Sciatic nerve (tissue), 2 donors: ENCODE measurements at places on chromosomes 16 and 17.

DNA sequence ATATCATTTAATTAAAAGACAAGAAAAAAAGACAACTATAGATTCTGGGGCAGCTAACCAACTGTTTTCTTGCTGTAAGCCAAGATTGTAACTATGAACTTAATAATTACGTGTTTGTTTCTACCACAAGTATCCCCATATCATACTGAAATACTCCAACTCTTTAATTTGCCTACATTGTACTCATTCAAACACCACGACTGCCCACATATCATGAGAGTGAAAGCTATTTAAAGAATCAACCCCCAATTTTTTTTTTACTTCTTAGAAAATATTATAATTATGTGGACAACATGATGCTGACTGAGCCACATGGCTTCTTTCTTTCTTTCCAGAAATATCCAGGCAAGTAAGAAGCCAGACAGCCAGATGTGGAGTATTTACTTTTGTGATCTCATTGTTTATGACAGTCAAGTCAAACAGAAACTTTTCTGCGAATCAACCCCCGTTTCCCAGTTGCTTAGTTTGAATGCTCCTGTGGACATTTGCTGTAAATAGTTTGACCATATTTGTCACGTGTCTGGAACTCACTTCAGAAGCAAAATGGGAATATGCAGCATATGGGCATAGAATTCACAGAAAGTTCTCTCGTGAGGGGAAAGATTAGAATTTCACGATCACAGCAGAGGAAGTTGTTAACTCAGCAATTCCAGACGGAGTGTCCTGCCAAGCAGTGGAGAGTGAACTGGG, 126.8 kb upstream of the PSMD7 start:
- no peak for DNase-seq

DNA sequence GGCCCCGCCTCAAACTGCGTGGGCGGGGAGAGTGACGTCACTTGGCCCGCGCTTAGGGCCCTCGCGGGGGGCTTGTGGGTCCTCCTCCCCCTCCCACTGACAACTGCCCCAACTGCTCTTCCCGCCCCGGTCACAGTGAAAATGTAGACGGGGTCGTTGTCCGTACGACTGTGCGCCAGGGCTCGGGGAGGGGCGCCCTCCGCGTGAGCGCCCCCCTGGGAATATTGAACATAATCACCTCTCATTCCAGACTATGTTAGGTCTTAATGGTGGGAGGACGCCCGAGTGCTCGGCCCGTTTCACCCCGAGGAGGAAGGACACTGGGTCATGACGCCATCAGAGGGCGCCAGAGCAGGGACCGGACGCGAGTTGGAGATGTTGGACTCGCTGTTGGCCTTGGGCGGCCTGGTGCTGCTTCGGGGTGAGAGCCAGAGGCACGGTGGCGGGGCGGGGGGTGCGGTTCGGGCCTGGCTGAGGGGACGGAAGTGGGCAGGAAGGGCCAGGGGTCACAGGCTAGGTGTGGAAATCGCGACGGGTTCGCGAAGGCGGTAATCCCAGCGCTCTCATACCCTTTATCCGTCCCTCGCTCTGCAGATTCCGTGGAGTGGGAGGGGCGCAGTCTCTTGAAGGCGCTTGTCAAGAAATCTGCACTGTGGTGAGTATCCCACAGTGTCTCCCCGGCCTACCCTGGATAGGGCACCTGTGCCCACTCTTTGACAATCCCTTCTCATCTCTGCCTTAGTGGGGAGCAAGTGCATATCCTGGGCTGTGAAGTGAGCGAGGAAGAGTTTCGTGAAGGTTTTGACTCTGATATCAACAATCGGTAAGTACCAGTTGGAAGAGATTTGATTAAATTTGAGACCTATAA, at the start of gene ELP5:
Gene ELP5, plus strand, starts transcription at position 40 of the 868 bp plus-strand sequence. Its CDS starts 336 bp downstream, at position 376.
- DNase-seq = peak; percentile 97

GRCh38 chr17:46179375-46179999, 13.7 kb downstream of the KANSL1 start:
- DNase-seq = no peak

- no peak for DNase-seq
These were observed 1225.1 kb downstream of the CDH8 start for GRCh38 chr16:60811051-60811608.

DNA sequence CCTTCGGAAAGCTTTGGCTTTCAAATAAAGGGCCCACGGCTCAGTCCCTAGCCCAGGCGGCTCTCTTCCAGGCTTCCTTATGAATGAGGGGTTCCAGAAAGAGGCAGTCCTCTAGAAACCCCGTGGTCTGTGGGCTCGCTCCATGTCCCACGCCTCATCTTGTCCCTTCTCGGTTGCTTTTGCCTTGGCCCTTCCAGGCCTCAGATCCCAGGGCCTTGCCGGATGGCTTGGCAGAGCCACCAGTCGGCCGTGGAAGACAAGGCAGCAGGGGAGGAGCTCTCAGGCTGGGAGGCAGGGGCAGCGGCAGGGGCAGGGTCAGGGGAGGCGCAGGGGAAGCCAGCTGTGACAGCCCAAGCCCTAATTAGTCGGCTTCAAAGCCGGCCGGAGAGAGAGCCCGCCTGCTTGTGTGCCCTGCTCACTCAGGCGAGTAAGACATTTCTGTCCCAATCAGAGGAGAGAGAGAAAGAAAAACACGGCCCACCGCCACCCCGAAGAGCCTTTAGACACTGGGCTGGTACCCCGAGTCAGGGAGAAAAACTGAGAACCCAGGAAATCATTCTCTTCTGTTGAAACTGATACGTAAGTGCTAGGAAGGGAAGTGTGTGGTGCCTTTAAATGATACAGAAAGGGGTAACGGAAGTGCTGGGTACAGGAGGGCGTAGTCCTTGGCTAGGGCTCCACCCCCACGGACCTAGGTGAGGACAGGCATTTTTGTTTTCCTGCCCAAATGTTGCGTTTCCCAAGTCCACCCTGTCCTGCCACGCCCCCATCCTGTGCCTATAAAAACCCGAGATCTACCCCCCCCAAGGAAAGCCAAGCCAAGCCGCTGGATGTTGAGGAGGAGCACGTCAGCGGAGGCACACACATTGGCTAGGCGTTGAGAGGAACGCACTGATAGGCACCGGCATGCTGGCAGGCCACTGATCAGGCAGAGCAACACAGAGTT, 27.8 kb upstream of the MEIOC start:
- DNase-seq = peak; percentile 89

GRCh38 chr17:68497885-68498319, 14.3 kb upstream of the PRKAR1A start:
- DNase-seq = no peak

- DNase-seq = peak; percentile 81
These were observed 58.5 kb upstream of the CREBBP start for GRCh38 chr16:3938843-3939624.

DNA sequence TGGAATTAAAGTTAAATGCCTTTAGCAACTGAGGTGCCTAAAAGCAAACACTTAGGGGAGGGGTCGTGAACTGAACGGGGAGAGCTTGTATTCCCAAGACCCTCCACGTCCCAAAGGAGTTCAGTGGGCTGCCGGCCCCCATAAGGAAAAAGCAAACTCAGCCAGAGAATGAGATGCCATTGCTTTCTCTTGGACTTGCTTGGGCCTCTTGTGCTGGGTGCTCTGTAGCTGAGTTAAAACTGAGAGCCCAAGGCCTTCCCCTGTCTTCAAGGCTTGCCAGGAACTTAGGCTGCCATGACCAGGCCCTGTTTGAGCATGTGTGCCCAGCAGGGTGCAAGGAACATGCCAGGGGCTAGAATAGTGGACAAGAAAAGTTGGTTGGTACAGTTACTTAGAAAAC, 199.8 kb downstream of the IRX3 start:
- DNase-seq = no peak

DNA sequence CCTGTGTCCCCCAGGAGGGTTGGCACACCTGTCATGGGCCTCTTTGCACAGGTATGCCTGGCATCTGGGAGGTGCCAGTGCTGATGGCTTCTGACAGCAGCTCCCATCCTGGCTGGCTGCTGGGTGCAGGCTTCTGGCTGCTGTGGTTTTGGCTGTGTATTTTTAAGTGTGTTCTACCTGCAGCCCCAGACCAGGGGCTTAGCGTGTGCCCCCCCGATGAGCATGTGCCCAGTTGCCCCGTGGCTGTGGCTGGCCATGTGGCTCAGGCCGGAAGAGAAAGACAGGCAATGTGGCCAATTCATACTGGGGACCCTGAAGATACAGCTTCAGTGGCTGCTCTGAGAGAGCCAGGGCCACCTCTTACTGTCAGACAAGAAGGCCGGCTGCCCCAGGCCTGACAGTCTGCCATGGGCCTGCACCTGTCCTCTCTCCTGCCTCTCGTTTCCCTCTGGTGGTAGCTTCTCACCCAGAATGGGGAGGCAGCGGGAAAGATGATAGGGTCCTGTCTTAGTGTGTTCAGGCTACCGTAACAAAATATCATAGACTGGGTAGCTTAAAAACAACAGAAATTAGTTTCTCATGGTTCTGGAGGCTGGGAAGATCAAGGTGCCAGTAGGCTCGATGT, 37.6 kb upstream of the LGALS9 start:
- DNase-seq = no peak

- no peak for DNase-seq
These were observed 32.6 kb downstream of the DCUN1D3 start for GRCh38 chr16:20867585-20867984.

- no peak for DNase-seq
These were observed 13.3 kb downstream of the CYBC1 start for GRCh38 chr17:82437325-82437668.

DNA sequence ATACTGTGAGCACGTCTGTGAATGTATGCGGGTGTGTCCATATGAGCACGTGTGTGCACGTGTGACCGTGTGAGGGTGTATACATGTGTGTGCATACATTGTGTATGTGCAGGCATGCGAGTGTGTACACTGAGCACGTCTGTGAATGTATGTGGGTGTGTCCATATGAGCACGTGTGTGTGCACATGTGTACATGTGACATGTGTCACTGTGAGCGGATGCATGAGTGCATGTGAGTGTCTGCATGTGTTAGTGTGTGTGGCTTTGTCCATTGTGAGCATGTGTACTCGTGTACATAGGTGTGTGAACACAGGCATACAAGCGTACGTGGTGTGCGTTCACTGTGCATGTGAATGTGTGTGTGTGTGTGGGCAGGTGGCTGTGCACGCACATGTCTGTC, 17.5 kb upstream of the ACSF3 start:
- DNase-seq = no peak

DNA sequence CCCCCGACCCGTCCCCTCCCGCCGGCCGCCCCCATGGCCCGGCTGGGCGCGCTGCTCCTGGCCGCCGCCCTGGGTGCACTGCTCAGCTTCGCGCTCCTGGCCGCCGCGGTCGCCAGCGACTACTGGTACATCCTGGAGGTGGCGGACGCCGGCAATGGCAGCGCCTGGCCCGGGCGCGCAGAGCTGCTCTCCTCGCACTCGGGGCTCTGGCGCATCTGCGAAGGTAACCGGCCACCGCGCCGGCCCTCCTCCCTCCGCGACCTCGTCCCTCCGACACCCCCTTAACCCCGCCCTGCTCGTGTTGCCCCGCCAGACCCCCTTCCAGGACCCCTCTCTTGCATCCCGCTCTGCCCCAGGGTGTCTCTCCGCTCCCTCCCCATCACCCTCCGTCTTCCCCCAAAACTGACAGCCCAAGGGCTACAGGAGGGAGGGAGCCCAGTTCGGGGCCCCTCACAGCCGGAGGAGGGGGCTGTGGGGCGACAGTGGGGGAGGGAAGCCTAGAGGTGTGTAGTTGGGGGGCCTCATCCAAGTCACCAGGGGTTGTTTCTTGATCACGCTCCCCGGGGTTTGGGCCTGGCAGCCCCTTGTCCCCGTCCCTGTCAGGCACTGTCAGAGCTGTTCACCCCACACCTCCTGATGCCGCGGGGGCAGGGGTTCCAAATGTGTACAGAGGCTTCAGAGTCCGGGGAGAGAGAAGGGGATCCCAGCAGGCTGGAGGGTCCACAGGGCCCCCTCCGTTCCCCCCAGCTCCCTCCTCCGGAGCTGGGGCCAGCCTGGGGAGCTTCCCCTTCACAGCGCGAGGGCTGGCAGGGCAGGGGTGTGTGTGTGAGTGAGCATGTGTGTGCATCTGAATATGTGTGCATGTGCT, 794 bp downstream of the TMEM235 start:
- DNase-seq = no peak

DNA sequence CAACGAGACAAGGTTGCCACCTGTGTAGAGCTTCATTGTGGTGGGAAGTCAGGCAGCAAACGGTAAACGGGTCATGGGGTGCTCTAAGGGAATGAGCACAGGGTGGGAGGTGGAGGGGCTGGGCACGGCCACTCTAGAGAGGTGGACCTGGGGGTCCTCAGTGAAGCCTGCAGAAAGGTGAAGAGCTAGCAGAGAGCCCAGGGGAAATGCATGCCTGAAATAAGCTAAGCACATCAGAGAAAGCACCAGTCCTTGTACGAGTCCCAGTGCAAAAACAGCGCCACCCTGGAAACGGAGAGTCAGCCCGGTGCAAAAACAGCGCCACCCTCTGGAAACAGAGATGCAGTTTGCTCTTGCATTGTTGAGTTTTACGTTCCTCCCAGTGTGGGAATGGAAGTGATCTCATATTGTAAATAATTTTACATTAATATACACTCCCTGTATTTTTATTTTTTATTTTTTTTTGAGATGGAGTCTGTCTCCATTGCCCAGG, 65.0 kb downstream of the TBC1D16 start:
- peak; percentile 58 for DNase-seq

DNA sequence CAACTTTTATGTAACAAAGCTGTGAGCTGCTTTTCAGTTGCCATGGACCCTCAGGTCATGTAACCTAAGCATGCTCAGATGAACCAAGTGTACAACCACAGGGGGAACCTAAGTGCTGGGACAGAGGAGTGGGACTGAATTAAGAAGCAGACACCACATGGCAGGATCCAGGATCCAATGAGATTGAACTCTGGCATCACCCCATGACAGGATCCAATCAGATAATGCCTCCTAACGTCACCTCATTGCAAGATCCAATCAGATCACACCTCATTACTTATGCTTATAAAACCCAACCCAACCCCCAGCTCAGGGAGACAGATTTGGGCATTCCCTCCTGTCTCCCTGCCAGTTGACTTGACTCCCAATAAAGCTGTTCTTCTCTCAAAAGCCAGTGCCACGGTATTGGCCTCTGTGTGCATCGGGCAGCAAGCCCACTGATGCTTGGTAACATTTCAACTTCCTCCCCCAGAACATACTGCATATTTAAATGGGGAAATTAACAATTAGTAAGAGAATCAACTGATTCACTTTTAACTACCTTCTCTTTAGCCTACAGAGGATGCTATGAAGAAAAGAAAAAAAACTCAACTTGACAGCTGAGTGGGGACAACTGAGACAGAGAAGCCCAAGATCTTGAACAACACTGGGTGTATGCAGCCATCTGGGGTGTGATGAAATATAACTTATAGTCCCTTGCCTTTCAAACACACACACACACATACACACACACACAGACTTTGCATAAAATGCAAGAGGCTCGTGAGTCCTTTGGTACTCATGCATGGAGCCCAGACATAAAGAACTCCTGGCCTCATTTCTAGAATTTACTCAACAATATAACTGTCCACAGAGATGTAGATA, 148.4 kb downstream of the SLC39A11 start:
- no peak for DNase-seq

GRCh38 chr17:67573987-67574657, 143.6 kb upstream of the NOL11 start:
- no peak for DNase-seq

GRCh38 chr17:77644181-77645071, 314.1 kb upstream of the TNRC6C start:
- no peak for DNase-seq

- DNase-seq = no peak
These were observed 1.9 kb upstream of the MLX start for GRCh38 chr17:42564815-42565522.

- DNase-seq = peak; percentile 67
These were observed 56.9 kb upstream of the TRAP1 start for GRCh38 chr16:3774156-3774767.

GRCh38 chr17:32741381-32741780, 135.5 kb downstream of the MYO1D start:
- DNase-seq = no peak
